ENCODE measurements at places on chromosomes 1 and 21. TPM values are rescaled to one million over a fixed set of nuclear protein-coding genes. Genes with fewer than 3 reads are reported as not detected.

Gene CYP4A22
- not detected for total RNA-seq

Gene PIGM
- total RNA-seq, result 1.6 TPM

Gene LORICRIN
- not detected for total RNA-seq

Gene LEMD1
- total RNA-seq, result not detected

Gene LRRC38
- 0.38 TPM for total RNA-seq

Gene SV2A
- 13.8 TPM for total RNA-seq

Gene KCNA2
- total RNA-seq, result not detected

Gene NUDT17
- total RNA-seq, result 1.2 TPM

Gene KCNA3
- 1.4 TPM for total RNA-seq

Gene KRTAP21-2
- total RNA-seq, result not detected

Gene ZNF593OS
- total RNA-seq, result not detected

Gene EVA1C
- total RNA-seq, result 14.4 TPM

Gene TAS1R1
- total RNA-seq, result 0.12 TPM

Gene TSTD1
- total RNA-seq, result 15.6 TPM

Gene PRAMEF11
- not detected for total RNA-seq

Gene TCHHL1
- total RNA-seq, result not detected

Gene TP73
- total RNA-seq, result not detected

Gene ACTL8
- total RNA-seq, result 0.47 TPM

Gene CEPT1
- total RNA-seq, result 34.0 TPM

Gene PTGFR
- total RNA-seq, result 58.9 TPM

All from smooth muscle cell of the coronary artery (primary cell).